DMS 273 treated with DMSO at 0.1 percent for 48 hours (cell line): ENCODE measurements at places on chromosomes 5 and 9.

DNA sequence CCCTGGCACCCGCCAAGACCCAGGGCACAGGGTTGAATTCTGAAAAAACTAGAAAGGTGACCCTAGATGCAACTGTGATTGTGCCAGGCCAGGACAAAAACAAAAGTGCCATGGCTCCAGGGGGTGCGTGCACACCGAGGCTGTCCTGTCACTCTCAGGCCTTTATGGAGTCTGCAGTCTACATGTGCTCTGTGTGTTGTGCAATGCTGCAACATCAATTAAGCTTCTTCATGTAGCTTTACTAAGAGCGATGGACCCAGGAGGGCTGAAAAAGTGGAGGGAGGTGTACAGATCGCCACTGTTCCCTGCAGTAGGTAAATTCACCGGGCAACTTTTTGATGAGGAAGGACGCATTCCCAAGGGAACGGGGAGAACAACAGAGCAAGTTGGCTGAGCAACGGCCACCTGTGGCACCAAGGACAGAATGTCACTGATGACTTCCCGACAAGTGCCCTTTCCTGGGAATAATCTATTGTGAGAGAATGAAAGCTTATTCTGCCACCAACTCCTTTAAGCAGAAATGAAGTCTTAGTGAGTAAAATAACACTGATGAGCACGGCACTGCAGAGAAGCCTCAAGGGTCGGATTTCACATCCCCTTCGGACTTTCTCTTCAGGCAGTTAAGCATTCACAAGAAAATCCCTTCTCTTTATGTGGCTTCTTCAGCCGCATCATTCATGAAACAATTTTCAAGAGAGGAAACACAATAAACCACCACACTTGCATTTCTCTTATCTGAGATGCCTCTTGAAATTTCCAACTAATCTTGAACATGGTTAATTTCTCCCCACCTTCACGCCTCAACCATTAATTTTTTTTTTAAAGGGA is 149.6 kb downstream of the DROSHA start:
- no peak for DNase-seq

DNA sequence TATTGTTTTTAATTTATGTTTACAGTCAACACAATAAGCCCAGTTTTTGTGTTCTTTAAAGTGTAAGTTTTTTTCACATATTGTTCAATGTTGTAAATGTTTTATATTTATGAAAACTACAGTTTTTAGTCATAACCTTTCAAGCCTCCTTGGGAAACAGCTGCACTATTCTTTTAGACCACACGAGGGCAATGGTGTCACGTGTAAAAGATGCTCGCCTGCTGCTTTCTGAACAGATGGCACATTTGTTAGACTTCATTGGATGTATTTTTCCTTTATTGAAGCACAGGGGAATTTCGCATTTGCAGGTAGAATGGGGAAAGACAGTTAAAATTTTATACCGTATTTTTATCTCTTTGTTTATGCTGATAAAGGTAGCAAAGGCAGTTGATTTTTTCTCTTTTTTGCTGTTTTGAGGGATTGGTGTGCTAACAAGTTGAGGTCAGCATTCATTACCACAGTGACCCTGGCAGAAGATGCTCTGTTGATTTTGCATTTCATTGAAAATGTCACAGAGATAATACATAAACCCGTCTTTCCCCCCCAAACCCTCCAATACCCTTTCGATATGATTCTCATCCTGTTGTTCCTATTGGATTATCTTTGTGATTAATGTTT is 59.0 kb downstream of the MAT2B start:
- peak; percentile 31 for DNase-seq

- DNase-seq, result no peak
These were observed 12.2 kb upstream of the PLPP1 start for GRCh38 chr5:55546947-55547346.

DNA sequence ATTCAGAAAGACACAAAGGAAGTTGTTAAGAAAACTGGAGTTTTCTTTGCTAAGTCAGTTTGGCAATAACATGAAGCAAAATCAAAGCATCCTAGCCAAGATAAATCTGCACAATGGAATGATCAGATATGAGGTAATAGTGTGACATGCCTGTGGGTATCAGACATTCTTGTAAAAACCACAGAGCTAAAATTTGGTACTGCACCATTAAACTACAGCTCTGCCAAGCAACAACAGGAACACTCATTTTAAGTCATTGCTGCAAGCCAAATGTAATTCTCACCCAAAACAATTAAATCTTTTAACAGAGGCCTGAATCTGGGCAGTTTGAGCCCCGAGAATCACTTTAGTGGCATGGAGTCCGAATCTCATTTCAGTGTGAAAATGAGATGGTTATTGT is 96.6 kb downstream of the VCAN start:
- DNase-seq, result no peak

DNA sequence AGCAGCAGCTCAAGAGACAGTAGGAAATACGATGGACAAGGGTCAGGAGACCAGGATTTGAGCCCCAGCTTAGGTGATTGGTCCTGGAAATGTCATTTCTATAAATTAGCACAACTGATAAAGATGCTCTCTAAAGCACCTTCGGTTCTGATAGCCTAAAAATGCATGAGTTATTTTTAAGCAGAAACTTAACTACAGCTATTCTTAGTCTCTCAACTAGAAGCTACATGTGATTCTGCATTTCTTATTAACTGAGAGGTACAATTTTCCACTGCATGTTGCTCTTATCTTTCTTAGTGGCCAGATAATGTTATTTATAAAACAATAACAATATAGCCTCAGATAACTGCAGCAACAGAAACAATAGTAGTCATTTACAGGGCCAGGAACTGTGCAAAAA is 136.4 kb downstream of the GRIA1 start:
- DNase-seq, result no peak

DNA sequence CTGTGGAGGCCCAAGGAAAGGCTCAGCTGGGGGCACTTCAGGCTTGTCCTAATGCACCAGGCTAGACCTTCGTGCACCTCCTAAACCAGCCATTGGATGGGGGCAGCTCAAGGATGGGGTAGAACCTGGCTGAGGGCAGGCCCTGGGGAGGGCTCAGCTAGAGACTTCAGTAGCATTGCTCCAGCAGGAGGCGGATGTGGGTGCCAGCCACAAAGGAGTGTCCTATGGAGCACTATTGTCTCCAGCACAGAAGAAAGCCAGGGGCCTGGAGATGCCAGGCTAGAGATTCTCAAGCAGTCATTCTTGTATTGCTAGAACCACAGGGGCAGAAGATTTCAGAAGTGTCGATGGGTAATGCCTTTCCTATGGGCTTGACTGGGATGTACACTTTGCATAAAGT is 131.8 kb downstream of the SYK start:
- DNase-seq, result no peak

DNA sequence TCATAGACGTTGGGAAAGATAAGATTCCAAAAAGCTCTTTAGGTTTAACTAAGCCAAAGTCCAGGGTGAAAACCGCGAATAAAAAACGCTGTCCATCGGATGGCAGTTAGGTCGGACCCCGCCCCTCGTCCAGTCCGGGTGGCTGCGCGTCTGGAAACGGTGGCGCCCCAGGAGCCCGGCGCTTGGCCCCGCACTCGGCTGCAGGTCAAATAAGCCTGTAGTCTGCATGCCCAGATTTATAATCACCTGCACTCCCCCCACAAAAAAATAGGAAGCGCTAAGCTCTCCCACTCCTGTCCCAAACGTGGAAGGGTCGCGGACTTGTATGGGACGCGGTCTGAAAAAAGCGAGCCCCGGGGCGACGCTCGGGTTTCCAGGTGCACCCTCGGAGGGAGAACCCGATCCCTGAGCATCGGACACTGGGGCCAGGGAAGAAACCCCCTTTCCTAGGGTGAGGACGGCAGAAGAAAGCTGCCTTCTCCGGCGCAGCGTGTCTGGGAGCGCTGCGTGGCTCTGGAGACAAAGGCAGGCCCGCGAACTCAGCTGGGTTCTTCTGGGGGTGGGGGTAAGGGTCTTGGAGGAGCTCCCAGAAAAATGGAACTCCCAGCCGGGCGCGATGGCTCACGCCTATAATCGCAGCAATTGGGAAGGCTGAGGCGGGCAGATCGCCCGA is 923 bp upstream of the ZBTB5 start:
- DNase-seq, result peak; percentile 53

DNA sequence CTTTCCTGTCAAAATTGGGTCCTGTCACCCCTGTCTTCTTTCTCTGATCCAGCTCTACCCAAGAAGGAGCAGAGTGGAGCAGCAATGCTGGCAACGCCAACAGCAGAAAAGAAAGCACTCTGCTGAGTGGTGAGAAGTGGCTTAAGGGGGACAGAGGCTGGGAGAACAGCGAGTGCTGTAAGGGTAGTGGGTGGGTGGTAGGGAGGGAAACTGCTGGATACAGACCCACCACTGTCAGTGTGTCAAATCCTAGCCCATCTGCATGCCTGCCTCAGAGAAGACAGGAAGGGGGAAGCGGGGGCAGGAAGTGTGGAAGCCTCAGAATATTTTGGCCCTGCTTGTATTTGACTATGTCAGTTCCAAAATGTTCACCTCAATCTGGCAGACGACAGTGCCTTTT is 170.4 kb upstream of the MAST4 start:
- DNase-seq, result no peak

DNA sequence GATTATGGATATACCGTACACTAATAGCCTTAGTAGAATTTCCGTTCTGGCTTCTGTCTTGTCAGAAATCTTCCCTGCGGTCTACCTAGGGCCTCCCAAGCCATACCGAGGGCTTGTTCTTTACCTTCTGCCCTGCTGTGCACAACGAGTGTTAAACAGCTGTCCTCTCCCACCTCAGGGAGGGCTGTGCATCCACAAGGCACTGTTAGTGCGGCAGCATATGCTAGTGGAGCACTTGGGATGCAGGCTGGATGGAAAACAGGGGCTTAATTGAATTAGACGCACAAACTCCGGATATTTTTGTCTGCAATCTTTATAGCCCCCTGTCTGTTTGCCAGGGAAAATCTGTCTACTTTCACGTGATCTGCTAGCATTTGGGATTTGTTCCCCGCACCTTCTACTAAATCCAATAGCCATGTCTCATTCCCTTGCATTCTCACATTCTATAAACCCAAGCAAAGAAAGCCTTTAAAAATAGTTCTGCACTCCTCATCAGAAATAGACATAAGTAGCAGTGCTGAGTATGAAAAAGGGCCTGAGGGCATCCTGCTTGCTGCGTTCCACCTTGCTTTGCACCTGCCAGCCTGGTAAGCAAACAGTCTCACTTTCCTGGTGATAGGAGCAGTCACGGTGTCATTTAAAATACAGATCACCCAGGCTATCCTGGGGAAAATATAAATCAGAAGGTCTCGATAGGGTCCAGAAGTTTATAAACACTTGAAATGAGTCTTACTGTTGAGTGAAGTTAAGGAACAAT is 382.6 kb downstream of the RASEF start:
- no peak for DNase-seq

GRCh38 chr5:119453040-119453373 is 710 bp downstream of the HSD17B4 start:
- DNase-seq, result no peak

GRCh38 chr9:125942125-125942524 is 195.0 kb downstream of the PBX3 start:
- DNase-seq, result no peak

DNA sequence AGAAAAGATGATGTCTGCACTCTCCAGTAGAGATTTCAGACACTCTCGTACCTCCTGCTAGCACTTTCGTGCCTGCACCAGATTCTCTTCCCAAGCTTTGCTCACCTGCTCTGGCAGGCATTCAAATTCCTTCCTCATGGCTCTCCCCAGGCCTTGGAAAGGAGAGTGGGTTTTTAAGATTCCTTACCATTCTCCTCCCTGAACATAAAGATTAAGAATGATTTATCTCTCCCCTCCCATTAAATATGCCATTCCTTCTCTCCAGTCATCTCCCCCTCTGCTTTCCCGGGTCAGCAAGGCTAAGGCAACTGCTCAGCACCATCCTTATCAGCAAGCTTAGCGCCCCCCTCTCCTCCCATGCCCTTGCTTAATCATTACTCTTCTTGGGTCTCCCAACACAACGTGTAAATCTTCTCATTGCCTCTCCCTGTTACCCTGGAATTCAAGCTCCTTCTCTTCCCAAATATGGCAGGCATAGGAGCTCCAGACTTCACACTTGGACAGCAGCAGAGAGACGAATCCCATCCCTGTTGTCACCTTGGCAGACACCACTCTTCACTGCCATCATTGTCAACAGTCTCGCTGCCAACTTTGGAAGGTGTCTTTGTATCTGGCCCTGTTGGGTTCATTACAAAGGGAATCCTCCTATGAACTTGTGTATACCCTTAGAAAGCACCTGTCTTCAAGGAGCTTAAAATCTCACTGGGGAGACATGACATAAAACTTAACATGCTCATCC is 332.9 kb downstream of the SLIT3 start:
- no peak for DNase-seq

GRCh38 chr5:79938468-79938867 is 52.6 kb downstream of the MTX3 start:
- peak; percentile 33 for DNase-seq

- DNase-seq, result peak; percentile 19
These were observed 2.0 kb downstream of the GLIS3 start for GRCh38 chr9:4297786-4298254.

DNA sequence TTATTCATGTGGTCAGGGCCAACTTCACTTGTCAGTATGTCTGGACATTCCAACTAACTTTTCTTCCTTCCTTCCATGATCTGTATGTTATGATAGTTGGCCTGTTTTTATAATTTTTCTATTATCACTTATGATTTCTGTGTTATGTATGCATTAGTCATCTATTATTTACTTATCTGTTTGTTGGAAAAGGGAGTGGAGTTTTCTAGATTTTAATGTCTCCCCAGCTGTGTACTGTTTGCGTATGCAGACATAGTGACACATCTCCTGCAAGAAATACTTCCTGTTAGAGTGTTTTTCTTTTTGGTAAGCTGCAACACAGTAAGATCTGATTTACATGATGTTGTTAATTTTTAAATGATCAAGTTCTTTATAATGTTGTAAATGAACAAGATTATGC is 8.7 kb upstream of the INSYN2B start:
- DNase-seq, result no peak

- no peak for DNase-seq
These were observed 19.2 kb downstream of the RNF130 start for GRCh38 chr5:180052211-180052818.

- DNase-seq, result no peak
These were observed 234.8 kb downstream of the GLIS3 start for GRCh38 chr9:4065054-4065453.

DNA sequence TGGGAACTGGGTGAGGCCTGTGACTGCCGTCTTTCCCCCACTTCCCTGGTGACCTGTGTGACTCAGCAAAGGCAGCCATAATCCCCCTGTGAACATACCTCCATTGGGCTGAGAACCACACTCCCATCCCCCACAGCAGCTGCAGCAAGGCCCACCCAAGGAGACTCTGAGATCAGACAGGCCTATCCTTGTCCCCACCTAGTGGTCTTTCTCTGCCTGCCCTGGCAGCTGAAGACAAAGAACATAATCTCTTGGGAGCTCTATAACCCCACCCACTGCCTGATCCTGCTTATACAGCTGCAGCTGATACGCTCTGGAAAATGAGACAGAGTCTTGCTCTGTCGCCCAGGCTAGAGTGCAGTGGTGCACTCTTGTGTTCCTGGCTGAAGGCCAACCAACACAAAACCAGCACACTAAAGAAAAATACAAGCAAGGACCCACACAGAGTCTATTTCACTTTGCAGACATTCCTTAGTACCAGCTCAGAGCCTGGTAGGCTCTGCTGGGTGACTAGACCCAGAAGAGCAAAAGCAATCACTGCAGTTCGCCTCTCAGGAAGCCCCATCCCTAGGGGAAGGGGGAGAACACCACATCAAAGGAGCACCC is 106.7 kb downstream of the MCTP1 start:
- DNase-seq, result no peak
